ENCODE measurements at places on chromosomes 3 and 15.

GRCh38 chr3:39343076-39343717, 13.7 kb downstream of the CCR8 start:
- DNase-seq = no peak

DNA sequence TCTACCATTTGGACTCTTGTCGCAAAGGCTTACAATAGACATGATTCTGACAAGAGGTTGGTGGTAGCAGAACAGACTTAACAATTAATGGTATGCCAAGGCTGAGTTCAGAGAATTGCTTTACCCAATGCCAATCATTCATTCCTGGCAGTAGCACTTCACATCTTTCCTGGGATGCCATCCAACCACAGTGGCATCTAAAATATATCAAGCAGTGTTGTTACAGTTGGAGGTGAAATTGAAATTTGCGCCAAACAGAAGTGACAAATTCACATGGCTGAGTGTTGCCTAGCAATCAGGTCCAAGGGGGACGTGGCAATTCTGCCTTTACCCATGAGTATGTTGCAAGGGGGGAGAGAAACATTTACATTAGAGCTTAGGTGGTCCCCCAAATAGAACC, 21.0 kb upstream of the DPH6 start:
- no peak for DNase-seq

DNA sequence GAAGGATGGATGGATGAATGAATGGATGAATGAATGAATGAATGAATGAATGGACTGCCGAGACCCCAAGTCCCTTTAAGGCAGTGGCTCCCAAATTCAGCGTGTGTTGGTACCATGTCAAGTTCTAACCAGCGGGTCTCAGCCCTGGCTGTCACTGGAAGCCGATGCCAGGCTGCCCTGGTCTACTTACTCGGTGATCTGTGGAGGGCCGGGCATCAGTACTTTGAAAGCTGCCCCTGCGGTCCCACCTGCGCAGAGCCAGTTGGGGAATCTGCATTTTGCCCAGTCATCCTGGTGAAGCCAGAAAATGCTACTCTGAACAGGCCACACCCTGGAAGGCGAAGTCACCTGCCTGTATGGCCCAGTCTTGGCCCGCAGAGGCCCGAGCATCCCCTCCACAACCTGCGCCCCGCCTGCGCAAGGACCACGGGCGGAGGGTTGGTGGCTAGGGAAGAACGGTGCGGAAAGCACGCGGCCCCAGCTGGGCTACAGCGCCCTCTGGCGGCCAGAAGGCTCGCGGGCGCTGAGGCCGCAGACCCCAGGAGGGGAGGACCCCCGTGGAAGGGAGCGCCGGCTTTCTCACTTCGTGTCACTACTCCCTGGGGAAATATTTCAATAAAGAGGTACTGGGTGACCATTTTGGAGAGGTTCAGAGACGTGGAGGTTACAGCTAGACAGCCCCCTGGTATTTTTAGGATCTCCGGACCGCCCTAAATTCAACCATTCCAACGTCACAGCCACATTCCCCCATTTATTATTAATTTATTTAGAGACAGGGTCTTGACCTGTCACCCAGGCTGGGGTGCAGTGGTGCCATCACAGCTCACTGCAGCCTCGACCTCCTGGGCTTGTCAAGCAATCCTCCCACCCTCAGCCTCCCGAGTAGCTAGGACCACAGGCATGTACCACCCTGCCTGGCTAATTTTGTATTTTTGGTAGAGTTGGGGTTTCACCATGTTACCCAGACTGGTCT, 34.9 kb downstream of the PRKCD start:
- peak; percentile 50 for DNase-seq

DNA sequence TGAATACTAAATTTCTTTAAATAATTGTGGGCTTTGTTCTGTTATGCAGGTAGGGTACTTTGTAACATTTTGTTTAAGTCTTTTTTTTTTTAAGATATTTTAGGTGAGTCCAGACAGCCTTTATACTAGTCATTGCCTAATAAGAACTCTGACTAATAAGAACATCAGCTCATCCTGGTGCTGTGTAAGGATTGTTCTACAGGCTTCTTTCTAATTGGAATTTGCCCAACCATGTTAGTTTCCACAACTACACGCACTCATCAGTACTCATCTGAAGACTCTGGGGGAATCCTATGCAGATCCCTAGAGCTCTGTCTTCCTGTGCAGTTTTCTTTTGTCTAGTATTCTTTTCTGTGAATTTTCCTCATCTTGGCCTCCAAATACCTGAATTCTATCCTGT, 741.8 kb downstream of the IGSF11 start:
- DNase-seq = no peak

DNA sequence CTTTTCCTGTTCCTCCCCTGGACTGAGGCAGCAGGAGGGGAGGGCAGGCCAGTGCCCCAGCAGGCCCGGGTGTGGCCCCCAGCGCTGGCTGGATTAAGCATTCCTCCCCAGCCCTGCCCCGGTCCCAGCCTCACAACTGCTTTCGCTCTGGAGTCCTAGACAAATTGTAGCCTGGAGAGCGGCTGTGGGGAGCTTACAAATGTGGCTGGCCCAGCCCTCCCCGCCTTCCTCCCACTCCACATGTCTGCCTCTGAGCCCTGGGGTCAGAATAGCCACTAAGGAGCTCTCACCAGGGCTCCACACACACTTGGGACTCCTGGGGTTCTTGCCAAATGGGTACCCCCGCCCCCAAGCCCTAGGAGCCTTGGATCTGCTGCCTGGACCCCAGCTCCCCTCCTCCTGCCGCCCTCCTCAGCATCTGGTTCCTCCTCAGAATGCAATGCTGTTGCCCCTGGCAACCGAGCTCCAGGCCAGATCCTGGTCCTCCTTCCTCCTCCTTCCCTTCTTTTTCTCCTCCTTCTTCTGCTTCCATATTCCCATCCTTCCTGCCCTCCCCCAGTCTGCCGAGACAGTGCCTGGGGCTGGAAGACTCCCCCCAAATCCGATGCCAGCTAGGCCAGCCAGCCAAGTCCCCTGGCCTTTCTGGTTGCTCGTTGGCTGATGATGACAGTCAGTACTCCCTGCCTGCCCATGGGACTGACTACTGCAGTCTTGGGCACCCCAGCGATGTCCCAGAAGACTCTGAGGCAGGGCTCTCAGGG, 91.1 kb downstream of the LINGO1 start:
- no peak for DNase-seq

GRCh38 chr3:24751020-24751419, 256.4 kb upstream of the THRB start:
- no peak for DNase-seq

- peak; percentile 45 for DNase-seq
Measured at GRCh38 chr3:88203642-88204055, 53.9 kb downstream of the C3orf38 start.

GRCh38 chr15:93121107-93121506, 32.1 kb upstream of the RGMA start:
- DNase-seq = no peak

- no peak for DNase-seq
Measured at GRCh38 chr3:11385326-11385725, 113.1 kb downstream of the ATG7 start.

- no peak for DNase-seq
Measured at GRCh38 chr3:100777271-100777670, 68.0 kb downstream of the TFG start.

- DNase-seq = no peak
Measured at GRCh38 chr3:4656059-4656458, 162.9 kb downstream of the ITPR1 start.

GRCh38 chr3:143594206-143594605, 254.1 kb downstream of the SLC9A9 start:
- DNase-seq = no peak

DNA sequence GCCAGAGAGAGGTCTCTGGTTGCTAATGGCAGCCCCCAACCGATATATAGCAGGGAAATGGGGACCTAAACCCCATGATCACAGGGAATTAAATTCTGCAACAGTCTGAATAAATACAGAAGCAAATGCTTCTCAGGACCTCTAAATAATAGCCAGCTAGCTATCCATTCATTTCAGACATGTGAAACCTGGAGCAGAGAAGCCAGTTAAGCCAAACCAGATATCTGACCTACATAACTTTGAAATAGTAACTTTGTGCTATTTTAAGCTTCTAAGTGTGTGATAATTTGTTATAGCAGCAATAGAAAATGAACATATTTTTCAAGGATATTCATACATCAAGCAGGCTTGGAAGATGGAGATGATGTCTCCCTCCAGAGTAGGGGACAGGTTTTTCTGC, 1062.9 kb upstream of the CADM2 start:
- no peak for DNase-seq

DNA sequence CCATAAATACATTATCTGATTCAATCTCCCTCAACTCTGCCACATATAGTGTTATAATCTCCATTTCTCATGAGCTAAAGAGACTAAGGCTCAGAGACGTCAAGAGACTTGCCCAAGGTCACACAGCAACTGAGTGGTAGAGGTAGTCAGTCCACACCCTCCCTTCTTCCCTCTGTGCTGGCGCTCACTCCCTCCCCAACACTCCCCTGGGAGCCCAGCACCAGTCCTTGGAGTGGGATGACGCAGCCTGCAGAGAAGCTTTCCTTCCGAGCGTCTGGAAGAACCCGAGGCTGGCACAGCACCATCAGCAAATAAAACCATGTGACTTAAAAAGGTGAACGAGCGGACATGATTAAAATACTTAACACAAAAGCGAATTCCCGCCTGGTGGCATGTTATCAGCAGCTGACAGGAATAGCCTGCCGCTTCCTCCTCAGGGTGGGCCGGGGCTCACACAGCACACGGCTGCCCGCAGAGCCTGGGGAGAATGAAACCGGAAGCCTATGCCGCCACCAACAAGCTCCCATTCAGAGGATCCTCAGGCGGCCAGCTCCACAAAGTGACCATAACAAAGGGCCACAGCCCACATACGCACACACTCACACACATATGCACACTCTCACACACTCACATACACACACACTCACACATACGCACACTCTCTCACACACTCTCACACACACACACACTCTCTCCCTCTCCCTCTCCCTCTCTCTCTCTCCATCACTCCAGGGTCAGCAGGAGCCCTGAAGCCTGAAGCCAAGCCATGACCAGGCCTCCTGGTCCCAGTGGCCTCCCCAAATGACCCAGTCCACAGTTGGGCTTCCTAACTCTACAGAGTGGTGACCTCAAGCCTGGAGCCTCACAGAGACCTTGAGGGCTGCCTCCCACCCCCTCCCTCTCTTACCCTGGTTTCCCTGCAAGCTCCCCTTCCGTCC, 120.5 kb downstream of the XXYLT1 start:
- no peak for DNase-seq

DNA sequence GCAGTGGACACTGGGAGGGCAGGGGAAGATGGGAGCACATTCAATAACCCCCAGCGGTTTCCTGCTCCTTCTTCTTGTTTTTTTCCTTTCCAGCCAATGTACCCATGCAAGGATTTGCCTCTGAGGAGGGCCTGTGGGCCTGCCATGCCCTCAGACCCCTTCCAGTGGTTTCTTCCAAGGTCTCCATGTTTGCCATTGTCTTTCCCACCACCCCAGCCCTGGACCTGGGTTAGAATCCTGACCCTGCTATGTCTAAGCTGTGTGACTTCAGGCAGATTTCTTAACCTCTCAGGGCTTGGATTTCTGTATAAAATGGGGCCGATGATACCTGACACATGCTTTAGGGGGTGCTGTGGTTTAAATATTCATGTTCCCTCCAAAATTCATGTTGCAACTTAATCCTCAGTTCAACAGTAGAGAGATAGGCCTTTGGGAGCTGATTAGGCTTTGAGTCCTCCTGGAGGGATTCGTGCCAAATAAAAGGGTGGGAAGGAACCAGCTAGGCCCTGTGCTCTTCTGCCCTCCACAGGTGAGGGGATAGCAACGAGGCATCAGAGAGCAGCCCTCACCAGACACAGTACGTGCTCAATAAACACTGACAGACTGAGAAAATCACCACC, 46.3 kb upstream of the FLNB start:
- no peak for DNase-seq

- DNase-seq = no peak
Measured at GRCh38 chr3:140148824-140149390, 213.9 kb downstream of the CLSTN2 start.

- no peak for DNase-seq
Measured at GRCh38 chr3:141065841-141066805, 15.0 kb downstream of the SPSB4 start.

DNA sequence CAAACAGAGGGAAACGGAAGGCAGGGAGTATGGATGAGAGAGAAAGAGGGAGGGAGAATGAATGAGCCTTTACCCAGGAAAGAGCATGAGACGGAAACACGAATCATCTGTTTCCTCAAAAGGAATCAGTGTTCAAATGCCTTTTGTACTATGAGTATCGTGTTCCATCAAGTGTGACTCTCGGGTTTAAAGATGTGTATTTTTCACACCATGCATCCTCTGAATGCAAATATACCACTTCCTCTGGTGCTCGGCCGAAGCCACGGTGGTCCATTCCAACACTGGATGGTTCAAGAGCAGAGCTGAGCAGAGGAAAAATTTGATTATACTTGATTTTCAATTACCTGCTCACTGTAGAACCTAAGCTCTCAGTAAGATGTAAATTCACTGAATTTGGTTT, 505.1 kb downstream of the MECOM start:
- DNase-seq = no peak

DNA sequence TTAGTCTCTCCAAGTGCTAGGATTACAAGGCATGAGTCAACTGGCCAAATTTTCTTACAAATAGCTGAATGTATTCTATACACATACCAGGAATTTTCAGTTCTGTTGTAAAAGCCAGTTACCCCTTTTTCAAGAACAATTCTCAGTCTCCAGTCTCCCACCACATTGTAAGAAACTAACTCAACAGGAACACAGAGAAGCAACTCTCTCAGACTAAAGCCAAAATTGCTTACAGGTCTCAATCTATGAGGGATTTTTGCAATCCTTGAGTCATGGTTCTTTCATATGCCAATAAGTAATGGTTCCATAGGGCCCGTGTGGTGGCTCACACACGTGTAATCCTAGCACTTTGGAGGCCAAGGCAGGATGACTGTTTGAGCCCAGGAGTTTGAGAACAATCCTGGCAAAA, 8.5 kb downstream of the IP6K2 start:
- no peak for DNase-seq

DNA sequence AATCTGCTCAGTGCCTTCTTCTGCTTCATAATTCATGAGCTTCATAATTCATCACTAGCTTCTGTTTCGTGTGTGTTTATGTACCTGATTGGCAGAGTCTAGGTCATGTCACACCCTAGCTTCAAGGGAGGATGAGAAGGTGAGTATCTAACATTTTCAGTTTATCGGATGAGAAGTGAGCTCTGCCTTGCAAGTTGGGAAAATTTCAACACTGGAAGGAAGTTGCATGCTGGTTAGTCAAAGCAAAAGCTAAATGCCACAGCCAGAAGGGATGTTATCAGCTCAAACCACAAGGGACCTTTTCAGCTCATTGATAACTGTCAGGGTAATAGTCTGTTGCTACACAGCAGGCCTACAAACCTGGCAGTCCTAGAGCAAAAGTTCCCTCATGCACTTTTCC, 7.3 kb upstream of the TNFSF10 start:
- DNase-seq = no peak

DNA sequence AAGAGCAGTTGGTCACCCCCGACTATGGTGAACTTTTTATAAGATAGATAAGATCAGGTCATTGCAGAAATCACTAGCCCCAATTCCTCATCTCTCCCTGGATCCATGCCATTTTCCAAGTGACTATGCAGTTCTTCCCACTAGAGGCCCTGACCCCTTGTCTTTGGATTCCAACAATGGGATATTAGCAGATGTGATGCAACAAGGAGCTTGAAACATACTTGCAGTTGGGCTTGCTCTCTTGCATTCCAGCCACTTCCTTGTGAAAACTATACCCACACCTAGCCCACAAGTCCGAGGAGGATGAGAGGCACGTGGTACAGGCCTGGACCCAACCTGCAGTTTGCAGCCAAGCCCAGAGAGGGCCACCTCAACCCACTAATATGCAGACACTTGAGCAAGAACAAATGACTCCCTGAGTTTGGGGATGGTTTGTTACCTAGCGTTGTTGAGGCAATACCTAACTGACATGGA, 60.6 kb downstream of the SUCLG2 start:
- no peak for DNase-seq

Data from activated CD4-positive, alpha-beta T cell treated with anti-CD3 and anti-CD28 coated beads, Interleukin-2, amount 50 U/mL, for 1 hour (primary cell).